ENCODE measurements at places on chromosomes 7 and 10.

- no peak for DNase-seq
These were observed 140.8 kb downstream of the IQUB start for GRCh38 chr7:123393623-123394022.

GRCh38 chr10:86506499-86506898, 15.1 kb downstream of the WAPL start:
- DNase-seq: no peak

GRCh38 chr10:121845044-121845784, 82.6 kb downstream of the ATE1 start:
- no peak for DNase-seq

DNA sequence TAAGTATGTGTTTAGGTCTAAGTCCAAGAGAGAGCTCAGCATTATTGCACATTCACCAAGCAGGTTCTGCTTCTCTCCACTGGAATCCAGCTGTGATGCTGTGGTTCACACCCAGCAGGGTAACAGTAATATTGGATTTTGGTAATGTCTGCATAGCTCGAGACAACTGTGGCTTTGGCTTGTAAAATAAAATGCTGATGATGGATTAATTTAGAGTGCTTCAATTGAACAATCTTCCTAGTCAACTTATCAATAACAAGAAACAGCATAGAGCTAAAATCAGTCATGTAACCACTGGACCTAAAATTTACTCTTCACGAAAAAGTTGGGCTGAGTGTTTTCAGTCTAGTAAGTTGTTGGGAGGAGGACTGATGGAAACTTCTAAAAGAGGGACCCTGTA, 709.2 kb downstream of the TYW1 start:
- DNase-seq: no peak

- DNase-seq: no peak
These were observed 3.7 kb upstream of the STK32C start for GRCh38 chr10:132311338-132311939.

GRCh38 chr7:51970961-51971665, 654.5 kb upstream of the COBL start:
- no peak for DNase-seq

DNA sequence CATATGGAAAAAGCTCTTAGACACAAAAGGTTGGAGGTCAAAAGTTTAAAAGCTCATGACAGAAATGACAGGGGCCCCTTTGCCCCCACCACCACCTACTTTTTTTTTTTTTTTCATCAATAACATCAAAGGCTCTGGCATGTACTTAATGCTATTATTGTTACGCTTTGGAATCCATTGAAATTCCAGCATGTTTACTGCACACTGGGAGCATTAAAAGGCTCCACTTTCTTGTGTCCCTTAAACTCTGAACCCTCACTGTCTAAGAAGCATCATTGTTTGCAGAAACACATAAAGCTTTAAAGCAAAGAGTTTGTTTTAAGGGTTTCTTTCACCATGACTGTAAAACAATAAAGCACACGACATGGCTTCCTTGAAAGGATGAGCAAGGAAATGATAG, 149.4 kb downstream of the GLI3 start:
- no peak for DNase-seq

GRCh38 chr10:122328676-122329075, 45.8 kb upstream of the PLEKHA1 start:
- DNase-seq: no peak

DNA sequence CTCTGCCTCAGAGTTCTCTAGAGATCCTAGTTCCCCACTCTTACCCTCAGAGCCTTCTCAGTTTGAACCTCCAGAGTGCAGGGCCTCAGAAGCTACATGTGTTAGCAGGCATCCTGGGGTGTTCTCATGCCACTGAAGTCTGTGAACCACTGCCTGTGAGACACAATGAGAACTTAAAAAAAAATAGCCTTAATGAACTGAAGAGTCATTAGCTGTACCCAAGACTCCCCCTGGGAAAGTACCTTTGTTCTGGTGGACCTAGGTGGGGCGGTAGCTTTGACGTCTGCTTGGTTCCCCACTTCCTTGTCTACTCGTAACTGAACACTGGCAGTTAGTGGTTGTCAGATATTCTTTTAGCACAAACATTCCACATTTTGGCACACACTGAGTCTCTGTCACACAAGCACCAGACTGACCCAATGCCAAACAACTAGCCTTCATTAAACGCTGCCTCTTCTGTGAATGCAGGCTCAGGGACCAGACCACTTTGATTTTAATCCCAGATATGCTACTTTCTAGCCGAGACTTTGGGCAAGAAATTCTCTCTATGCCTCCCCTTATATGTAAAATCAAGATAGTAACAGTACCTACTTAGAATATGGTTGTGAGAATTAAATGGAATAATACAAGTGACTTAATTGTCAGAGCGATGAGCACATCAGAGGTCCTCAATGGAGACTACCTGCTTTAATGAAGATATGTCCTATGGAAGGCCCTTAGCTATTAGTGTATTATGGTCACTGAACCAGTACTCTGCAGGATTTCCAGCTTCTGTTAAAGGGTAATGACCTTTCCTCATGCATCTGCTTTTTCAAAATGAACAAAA, 75.3 kb upstream of the CC2D2B start:
- DNase-seq: no peak

DNA sequence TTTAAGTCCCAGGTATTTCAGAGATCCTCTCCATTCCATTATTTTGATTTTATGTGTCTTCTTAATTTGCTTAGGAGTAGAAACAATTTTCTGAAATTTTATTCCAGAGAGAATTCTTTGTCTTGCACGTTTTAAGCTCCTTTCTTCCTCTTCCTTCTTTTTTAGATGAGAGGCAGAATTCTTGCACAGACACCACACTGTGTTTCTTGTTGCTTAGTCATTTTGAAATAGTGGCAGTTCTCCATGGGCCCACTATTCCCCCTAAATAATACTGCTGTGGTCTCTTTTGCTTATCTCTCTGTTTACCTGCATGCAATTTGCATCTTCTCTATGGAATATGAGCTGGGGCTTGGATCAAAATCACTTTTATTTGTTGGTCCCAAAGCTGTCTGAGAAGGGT, 54.3 kb upstream of the WAC start:
- DNase-seq: no peak

- no peak for DNase-seq
These were observed 5.1 kb downstream of the LRRC72 start for GRCh38 chr7:16531707-16532106.

DNA sequence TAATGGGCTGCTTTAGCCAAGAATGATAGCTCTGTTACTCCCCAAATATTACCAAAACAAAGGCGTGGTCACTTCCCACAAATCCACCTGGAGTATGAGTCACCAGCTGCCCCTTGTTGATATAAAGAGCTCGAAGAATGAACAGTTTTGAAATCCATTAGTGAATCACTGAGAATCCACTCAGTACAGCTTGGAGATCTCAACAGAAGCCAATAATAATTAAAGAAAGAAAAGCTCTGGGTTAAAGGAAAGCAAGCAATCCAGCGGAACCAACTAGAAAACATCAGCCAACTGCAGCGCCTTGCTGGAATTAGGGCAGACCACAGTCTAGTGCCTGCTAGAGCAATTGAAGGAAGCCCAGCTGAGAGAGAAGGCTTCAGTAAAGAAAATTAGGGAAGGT, 576.0 kb upstream of the C7orf33 start:
- peak; percentile 15 for DNase-seq

DNA sequence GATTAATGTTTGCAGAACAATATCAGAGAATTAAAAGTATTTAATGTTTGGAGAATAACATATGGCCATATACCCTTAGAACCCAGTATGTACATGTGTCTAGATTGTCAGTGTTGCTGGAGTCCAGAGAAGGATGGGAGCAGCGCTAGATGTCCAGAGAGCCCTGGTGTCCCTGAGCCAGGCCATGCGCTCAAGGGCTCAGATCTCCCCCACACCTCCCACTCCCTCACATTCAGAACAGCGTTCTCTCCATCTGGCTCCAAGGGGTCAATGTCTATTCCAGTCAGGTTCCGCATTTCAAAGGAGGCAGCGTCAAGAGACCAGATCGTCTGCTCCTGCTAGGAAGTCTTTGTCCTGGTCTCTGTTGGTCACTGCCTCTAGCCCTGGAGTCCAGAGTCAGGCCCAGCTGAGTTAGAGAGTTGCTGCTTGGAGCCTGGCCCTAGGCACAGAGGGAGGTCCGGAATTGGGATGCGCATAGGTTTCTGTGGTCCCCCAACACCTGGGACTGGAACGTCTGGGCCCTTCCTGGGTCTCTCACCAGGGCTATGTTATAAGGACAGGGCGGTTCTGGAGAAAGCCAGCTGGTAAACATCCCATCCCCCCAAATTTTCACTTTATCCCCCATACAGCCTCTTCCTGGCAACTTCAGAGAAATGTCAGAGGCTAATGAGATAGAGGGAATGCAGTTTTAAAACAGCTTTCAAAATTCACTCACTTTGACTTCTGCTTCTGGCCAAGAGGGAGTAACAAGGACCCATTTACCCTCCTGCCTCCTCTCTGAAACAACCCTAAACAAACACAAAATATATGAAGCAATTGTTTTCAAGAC, 6.5 kb upstream of the WDR86 start:
- DNase-seq: no peak

DNA sequence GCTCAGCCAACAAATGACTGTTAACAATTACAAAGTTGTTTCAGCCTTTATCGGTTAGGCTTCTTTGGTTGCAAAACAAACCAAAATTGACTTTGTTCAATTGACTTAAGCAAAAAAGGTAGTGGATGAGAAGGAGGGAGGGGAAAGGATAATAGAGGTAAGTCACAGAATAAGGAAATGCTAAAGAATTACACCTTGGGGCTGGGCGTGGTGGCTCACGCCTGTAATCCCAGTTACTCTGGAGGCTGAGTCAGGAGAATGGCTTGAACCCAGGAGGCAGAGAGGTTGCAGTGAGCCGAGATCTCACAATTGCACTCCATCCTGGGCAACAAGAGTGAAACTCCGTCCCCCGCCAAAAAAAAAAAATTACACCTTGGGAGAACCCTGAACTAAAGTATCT, 41.4 kb downstream of the AHCYL2 start:
- DNase-seq: peak; percentile 80

- no peak for DNase-seq
These were observed 24.6 kb downstream of the RAMP3 start for GRCh38 chr7:45181991-45182855.

- DNase-seq: no peak
These were observed 147.0 kb upstream of the SLC13A1 start for GRCh38 chr7:123346766-123347165.

GRCh38 chr10:71727738-71728737, 8.5 kb upstream of the C10orf105 start:
- DNase-seq: peak; percentile 31

GRCh38 chr10:72035252-72035887, 53.0 kb downstream of the SPOCK2 start:
- no peak for DNase-seq

DNA sequence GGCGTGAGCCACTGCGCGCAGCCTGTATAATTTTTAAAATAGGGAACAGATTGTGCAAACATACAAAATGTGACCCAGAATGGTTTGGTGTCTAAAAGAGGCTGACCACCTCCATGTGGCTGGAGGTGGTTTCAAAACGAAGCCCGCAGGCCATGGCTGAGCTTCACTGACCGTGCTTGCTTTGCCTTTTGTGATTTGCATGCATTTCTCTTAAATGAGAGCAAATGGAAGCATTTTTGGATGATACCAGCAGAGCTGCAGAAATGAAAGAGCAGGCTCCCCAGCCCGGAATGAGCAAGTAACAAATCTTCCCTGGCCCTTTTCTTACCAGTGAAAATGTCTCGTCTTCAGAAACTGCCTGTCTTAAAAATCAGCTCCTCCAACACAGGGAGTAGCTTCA, 239.9 kb downstream of the CAMK1D start:
- DNase-seq: no peak

DNA sequence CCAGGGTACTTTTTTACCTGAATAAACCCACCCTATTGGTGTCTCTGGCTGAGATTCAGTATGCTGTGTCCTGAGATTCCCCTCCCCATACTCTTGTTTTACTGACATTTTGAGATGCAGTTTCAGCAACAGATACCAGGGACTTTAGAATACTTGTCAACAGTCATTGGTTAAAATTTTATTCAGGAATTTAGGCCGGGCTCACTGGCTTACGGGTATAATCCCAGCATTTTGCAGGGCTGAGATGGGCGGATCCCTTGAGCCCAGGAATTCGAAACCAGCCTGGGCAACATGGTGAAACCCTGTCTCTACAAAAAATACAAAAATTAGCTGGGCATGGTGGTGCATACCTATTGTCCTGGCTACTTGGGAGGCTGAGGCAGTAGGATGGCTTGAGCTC, 90.0 kb upstream of the GATAD1 start:
- no peak for DNase-seq

- peak; percentile 83 for DNase-seq
These were observed 143.0 kb upstream of the HDAC9 start for GRCh38 chr7:18352339-18353255.

DNA sequence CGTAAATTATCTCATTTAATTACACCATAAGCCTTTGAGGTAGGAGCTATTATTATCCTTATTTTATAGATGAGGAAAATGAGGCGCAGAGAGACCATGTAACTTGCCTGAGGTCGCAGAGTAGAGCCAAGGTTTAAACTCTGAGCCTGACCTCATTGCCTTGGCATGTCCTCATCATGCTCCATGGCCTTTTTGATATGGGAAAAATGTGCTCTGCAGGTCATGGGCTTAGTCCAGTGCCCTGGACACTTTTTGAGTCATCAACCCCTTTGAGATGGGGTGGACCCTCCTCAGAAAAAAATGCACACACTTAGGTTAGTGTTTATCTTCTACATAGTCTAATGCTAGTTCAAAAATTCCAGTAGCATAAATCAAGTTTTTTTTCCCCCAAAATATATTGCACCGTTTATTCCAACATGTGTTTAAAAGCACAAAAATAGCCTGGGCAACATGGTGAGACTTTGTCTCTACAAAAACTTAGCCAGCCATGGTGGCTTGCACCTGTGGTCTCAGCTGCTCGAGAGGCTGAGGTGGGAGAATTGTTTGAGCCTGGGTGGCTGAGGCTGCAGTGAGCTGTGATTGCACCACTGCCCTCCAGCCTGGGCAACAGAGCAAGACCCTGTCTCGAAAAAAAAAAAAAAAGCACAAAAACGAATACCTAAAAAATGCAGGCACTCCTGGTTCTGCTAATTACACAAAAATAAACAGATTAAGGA, 28.6 kb upstream of the TMEM178B start:
- DNase-seq: no peak

- no peak for DNase-seq
These were observed 154.5 kb downstream of the PLXDC2 start for GRCh38 chr10:19970717-19971116.
